H7 (cell line): ENCODE measurements at places on chromosomes 16 and 17.

GRCh38 chr16:89484923-89485679 lies 5.3 kb downstream of the ANKRD11 start:
- no peak for DNase-seq

- DNase-seq = peak; percentile 90
These were observed 551 bp downstream of the WDR81 start for GRCh38 chr17:1724869-1725641.

DNA sequence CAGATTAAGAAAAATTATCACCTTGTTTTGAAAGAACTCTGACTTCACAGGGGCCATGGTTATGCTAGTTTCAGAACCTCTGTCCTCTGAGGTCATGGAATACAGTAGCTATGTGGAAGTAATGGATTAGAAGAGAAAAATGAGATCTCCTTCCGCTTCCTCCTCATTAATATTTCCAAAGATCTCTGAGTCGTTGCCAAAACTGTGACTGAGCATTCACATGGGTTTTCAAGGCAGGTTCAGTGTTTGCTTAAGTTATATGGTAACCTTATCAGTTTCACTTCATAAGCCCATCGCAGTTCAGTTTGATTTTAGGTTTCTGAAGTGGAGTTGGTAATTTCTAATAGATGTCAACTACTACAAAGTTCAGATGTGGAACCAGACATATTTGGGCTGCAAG lies 321.2 kb upstream of the SOX9 start:
- no peak for DNase-seq

GRCh38 chr17:41411072-41411840 lies 13.1 kb downstream of the KRT37 start:
- DNase-seq = no peak

GRCh38 chr16:31529108-31529936 lies 1.6 kb downstream of the AHSP start:
- peak; percentile 80 for DNase-seq

- DNase-seq = no peak
These were observed 196.3 kb downstream of the KATNIP start for GRCh38 chr16:27746076-27746855.
